ENCODE measurements at places on chromosomes 5 and 9.
A peak's percentile ranks its signal among the peaks of the same experiment; 100 is the strongest.

DNA sequence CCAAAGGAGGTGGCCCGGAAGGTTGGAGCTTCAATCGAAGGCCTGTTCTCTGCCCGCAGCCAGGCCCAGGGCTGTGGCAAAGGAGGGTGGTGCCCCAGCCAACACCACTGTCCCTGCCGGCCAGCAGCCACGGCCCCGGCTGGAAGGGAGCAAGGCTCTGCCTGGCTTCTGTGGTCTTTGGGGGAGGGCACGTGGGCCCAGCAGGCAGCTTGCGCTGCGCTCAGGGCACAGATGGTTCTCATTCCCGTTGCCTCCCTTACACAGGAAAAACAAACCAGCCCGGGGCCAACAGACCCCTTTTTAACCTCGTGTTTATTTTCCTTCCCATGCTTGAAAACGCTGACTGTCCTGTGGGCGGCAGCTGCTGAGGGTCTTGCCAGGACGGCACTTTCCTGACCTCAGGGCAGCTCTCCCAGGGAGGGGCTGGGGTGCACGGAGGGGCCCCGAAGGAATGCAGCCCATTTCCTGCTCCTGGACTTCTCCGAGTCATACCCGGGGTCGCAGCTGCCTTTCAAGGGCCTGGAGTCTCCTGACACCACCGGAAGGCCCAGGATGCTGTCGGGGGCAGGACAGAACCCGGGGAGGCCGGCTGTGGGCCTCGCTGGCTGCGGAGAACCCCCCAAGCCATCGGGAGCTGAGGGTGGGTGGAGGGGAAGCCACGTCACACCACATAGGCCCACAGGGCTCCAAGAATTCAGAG is 1.1 kb upstream of the GPSM1 start:
- H3K4me1 ChIP-seq, result peaks cover 3% of the 10 kb centered on the region
- no peak for DNase-seq
- H3K36me3 ChIP-seq, result no peaks in the 10 kb centered on the region
- H3K4me3 ChIP-seq, result no peak overlapping the region

DNA sequence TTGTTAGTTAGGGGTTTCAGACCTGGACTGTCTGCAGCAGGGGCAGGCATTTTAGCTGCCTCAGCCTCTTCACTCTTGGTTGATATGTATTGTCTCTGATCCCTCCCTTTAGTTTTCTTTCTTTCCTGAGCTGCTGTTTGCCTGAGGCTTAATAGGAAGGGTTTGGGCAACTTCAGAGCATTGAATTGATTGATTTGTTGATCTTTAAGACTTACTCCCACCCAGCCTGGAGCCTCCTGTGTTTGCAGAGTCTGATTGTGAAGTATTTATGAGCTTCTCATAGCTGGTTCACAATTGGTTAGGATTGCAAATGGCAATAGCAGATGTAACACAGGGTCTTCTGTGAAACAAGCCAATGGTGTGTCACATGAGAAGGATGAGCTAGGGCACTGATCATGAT is 671.8 kb upstream of the SEMA6A start:
- H3K27me3 ChIP-seq, result no peaks in the 10 kb centered on the region
- H3K36me3 ChIP-seq, result no peaks in the 10 kb centered on the region
- no peak overlapping the region for H3K27ac ChIP-seq
- no peak overlapping the region for H3K4me3 ChIP-seq

DNA sequence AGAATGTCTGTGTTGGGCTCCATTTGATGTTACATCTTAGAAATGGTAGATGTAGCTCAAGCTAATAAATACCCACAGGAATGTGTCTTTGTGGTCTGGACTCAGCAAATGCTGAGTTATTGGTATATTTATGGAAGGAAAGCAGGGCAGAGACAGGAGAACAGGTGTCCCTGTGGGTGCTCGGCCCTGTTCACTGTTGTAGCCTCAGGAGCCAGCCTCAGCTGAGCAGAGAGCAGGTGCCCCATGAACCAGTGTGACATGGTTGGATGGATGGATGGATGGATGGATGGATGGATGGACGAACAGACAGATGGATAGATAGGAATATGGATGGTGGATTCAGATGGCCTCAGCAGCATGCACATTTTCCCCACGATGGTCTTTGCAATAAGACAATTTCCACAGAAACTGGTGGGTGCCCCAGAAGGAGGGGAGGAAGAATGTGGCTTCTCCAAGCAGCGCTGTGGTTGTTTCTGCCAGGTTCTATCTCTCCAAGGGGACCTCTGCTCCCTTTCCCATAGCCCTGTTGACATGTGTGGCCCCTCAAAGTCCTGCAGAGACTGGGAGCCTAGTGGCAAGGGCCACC is 8.2 kb upstream of the IRF1 start:
- DNase-seq, result no peak
- peak overlapping the region; percentile 48 for H3K27ac ChIP-seq
- H3K27me3 ChIP-seq, result no peaks in the 10 kb centered on the region
- no peaks in the 10 kb centered on the region for H3K36me3 ChIP-seq
- H3K4me1 ChIP-seq, result peaks cover 46% of the 10 kb centered on the region

DNA sequence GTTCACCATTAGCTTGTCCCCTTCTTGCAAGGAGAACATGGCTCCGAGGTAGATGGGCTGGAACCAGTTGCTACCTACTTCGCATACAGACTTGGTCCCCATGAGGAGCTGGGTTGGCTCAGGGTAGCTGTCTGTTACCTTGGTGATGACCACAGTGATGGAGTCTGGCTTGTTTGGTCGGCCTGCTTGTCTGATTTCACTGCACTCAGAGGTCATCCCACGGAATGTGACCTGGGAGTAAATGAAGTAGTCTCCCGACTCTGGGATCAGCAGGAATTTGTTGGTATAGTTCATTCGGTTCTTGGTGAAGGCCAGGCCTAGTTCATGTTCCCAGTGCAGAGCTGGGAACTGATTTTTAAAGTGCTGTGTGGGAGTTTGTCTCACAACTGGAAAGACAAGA is 15.3 kb downstream of the TNFSF15 start:
- no peak for DNase-seq
- H3K36me3 ChIP-seq, result no peaks in the 10 kb centered on the region
- H3K4me1 ChIP-seq, result peaks cover 9% of the 10 kb centered on the region
- no peaks in the 10 kb centered on the region for H3K27me3 ChIP-seq

DNA sequence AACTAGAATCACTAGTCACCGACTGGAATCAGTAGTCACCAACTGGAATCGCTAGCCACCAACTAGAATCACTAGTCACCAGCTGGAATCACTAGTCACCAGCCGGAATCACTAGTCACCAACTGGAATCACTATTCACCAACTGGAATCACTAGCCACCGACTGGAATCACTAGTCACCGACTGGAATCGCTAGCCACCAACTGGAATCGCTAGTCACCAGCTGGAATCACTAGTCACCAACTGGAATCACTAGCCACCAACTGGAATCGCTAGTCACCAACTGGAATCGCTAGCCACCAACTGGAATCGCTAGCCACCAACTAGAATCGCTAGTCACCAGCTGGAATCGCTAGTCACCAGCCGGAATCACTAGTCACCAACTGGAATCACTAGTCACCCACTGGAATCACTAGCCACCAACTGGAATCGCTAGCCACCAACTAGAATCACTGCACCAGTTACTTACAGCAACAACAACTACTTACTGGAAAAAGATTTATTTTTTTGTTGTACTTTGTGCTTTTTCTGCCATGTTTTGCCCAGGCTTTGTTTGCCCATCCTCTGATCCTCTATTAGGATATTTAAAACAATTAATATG is 25.7 kb upstream of the FLT4 start:
- H3K27me3 ChIP-seq, result peaks cover 10% of the 10 kb centered on the region
- DNase-seq, result no peak
- peak overlapping the region; percentile 32 for H3K4me3 ChIP-seq
- H3K4me1 ChIP-seq, result peaks cover 3% of the 10 kb centered on the region

DNA sequence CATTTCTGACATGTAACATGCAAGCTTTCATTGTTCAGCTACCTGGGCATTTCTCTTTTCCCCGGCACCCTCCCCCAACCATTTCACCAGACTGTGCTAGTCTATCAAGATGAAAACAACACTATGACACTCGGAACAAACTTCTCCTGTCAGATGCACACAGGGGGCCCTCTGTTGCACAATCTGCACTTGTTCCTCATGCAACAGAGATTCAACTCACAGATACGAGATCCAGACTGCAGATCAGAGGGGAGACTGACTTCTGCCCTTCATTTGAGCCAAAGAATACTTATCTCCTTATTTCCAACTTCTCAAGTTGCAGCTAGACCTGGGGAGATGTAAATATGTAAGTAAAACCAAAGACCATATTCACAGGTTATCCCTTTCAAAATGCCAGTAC is 15.7 kb upstream of the FST start:
- H3K4me1 ChIP-seq, result no peaks in the 10 kb centered on the region
- H3K36me3 ChIP-seq, result no peaks in the 10 kb centered on the region
- no peak for DNase-seq
- H3K27ac ChIP-seq, result no peak overlapping the region
- H3K27me3 ChIP-seq, result peaks cover 19% of the 10 kb centered on the region
- H3K4me3 ChIP-seq, result no peak overlapping the region

GRCh38 chr5:72041654-72042053 is 65.6 kb upstream of the MAP1B start:
- H3K36me3 ChIP-seq, result no peaks in the 10 kb centered on the region
- DNase-seq, result no peak
- H3K4me3 ChIP-seq, result no peak overlapping the region
- no peaks in the 10 kb centered on the region for H3K4me1 ChIP-seq
- peaks cover 33% of the 10 kb centered on the region for H3K27me3 ChIP-seq

DNA sequence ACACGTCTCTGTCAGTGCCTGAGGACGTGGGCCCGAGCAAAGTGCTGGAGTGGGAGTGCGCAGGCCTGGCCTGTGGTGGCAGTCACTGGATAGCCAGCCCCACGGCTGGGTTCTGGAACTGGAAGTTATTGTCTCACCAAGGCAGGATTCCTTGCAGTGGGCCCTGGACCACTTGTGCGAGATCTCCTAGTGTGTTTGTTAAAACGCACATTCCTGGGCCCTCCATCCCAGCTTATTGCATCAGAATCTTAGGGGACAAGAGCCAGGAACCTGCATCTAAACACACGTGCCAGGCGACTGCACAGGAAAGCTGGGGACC is 26.9 kb downstream of the PTPA start:
- DNase-seq, result no peak
- H3K4me3 ChIP-seq, result no peak overlapping the region
- no peaks in the 10 kb centered on the region for H3K27me3 ChIP-seq
- peaks cover 18% of the 10 kb centered on the region for H3K36me3 ChIP-seq
- H3K27ac ChIP-seq, result no peak overlapping the region
- peaks cover 39% of the 10 kb centered on the region for H3K4me1 ChIP-seq

DNA sequence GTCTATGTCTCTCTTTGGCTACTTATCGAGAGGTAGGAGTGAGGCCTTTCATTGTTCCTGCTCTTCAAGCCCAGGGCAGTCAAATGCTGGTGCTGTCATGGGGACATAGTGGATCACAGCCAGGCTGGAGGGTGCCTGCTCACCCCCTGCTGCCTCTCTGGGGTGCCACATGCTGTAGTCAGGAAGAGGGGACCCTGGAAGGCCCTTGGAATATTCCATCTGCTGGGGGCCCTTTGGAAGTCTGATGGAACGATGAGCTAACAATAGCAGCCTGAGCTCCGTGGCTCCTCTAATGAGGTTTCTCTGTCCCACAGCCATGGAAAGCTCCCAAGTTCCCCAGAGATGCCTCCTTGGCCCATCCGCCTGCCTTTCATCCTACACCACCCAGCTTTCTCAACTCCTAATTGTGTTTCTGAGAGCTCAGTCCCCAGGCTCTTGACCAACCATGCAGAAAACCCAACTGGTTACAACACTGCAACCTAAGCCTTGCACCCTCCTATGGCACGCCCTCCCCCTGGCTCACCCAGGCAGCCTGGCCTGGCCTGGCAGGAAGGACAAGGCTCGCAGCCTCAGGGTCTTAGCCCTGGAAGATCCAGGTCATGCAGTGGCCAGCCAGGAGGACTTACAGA is 91.7 kb downstream of the NRG2 start:
- no peak for DNase-seq
- H3K4me3 ChIP-seq, result no peak overlapping the region
- peaks cover 34% of the 10 kb centered on the region for H3K27me3 ChIP-seq
- no peaks in the 10 kb centered on the region for H3K36me3 ChIP-seq
- no peaks in the 10 kb centered on the region for H3K4me1 ChIP-seq
- no peak overlapping the region for H3K27ac ChIP-seq

- no peaks in the 10 kb centered on the region for H3K27me3 ChIP-seq
- H3K4me1 ChIP-seq, result peaks cover 17% of the 10 kb centered on the region
- peaks cover 57% of the 10 kb centered on the region for H3K36me3 ChIP-seq
- peak overlapping the region; percentile 61 for H3K27ac ChIP-seq
- no peak for DNase-seq
Measured at GRCh38 chr5:172078726-172079345, 72.4 kb upstream of the FBXW11 start.

- no peak overlapping the region for H3K27ac ChIP-seq
- peaks cover 45% of the 10 kb centered on the region for H3K27me3 ChIP-seq
- no peaks in the 10 kb centered on the region for H3K36me3 ChIP-seq
- H3K4me1 ChIP-seq, result peaks cover 15% of the 10 kb centered on the region
Measured at GRCh38 chr5:1651971-1652872, 128.5 kb upstream of the LPCAT1 start.

- H3K4me1 ChIP-seq, result no peaks in the 10 kb centered on the region
- DNase-seq, result no peak
- no peak overlapping the region for H3K27ac ChIP-seq
- no peaks in the 10 kb centered on the region for H3K27me3 ChIP-seq
- H3K4me3 ChIP-seq, result no peak overlapping the region
Measured at GRCh38 chr5:147659166-147659929, 123.2 kb downstream of the JAKMIP2 start.

DNA sequence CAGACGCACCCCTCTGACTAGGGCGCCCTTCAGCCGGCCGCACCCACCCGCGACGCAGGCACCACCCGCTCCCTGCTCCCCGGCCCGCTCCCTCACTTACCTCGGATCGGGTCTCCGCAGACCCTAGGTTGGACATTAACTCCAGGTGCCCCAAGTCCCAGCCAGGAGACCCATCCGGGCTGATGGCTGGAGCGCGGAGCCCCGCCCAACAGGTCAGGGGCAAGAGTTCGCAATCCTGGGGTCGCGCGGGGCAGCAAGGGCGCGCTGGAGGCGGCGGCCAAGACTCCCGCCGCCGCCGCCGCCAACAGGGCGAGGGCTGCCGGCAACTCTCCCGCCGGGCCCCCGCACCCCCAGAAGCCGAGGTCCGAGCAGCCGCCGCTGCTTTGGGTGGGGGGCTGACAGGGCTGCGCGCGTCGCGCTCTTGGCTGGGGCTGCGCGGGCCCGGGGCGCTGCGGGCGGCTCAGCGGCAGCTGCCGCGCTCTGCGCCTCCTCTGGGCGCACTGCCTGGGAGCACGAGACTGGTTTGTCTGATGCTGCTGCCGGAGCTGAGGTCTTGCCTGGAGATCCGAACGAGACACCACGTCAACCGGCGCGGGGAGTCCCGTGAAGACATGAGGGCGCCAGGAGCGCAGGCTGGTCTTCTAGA is at the start of gene GDNF:
Gene GDNF, minus strand, starts transcription at position 635 of the 646 bp plus-strand sequence. CDS start 5,245 bp downstream, outside the sequence.
- H3K36me3 ChIP-seq, result no peaks in the 10 kb centered on the region
- H3K4me1 ChIP-seq, result peaks cover 27% of the 10 kb centered on the region
- DNase-seq, result no peak
- no peak within 1 kb of the TSS for H3K27ac ChIP-seq
- H3K4me3 ChIP-seq, result no peak within 1 kb of the TSS
- H3K27me3 ChIP-seq, result peaks cover 83% of the 10 kb centered on the region

DNA sequence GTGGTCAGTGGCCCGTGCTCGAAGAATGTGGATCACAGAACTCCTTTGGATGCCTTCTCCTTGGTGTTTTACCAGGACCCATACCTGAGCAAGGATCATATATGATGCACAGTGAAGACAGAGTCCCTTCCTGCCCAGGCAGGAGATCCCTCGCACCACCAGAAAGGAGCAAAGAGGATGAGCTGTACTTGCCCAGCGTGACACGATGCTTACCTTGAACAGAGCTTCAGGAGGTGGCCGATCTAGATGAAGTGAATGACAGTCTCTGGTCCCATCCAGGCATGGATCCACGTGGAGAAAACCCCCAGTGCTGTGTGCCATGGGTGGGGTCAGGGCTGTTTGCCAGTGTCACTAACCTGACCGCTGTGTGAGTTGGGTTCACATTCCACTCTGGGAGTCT is 455.4 kb downstream of the GADD45G start:
- DNase-seq, result no peak
- no peak overlapping the region for H3K4me3 ChIP-seq
- peaks cover 10% of the 10 kb centered on the region for H3K27me3 ChIP-seq
- H3K27ac ChIP-seq, result no peak overlapping the region
- H3K36me3 ChIP-seq, result peaks cover 6% of the 10 kb centered on the region

Measured in activated naive CD8-positive, alpha-beta T cell treated with anti-CD3 and anti-CD28 coated beads, Interleukin-2, amount 50 U/mL, for 24 hours (primary cell).